ENCODE measurements at places on chromosomes 3 and 15.

DNA sequence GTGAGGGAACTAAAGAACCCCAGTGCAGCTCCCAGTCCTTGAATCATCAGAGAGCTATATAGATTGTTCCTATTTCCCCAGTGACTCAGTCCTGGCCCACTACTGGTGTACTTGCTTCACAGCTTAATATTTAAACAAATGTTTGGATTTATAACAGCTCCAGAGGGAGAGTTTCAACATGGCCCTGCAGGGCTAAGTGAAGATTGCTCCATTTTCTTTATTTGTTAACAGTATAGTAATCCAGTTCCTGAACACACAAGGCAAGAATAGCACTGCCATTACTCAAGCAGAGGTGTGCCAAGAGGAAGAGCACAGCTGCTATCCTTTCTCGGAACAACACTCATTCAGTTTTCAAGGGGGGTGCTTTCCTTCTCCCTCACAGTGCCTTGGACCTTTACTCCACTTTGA lies 6.5 kb downstream of the SQOR start:
- DNase-seq: no peak

- no peak for DNase-seq
Measured at GRCh38 chr15:67862750-67863441, 23.1 kb upstream of the RNU6-1 start.

DNA sequence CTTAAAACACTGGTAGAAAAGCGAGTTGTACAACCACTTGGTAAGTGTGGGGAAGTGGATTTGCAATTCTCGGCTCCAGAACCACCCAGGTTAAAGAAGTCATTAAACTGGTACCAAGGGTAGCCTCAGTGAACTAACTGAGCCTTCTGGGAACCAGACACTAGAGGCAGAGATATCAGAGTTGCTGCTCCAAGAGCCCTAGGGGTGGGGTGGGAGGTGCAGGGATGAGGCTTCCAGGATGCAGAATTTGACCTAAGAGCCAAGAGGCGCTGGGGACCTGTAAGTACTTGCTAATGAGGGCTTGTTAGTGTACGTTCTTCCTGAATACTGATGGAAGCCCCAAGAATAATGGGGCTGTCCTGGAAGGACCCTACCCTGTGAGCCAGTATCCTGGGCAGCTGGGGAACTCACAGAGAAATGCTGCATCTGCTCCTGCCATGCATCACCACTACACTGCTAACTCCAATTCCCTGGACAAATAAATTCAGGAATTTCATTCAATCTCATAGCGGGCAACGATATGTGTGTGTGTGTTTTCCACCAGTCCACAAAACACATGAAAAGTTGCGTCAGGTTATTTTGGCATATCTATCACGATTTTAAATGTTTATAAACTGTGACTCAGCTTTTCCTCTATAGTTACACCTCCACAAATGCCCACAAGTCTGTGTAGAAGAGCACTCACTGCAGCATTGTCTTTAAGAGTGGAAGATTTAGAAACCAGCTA lies 23.8 kb downstream of the STIMATE start:
- no peak for DNase-seq

GRCh38 chr15:95235033-95235432 lies 1003.7 kb downstream of the MCTP2 start:
- no peak for DNase-seq
